NCI-H748 treated with DMSO at 0.1 percent for 48 hours (cell line): ENCODE measurements at places on chromosomes 5 and 9.

DNA sequence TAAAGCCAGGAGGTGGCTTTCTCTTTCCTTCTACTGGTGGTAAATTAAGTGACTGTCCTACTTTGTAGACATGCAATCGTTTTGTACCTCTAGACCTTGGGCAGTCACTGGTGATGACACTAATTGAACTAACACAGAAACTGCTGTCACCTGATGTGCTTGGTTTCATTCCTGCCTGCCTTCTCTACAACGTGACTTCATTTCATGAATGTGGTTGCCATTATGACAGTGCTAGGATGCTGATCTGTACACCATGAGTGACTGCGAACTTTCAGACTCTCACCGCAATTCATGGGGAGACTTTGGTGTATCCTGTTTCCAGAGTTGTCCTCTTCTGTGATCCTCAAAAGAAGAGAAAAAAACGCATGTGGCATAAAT lies 47.5 kb downstream of the UBE2QL1 start:
- DNase-seq = no peak

DNA sequence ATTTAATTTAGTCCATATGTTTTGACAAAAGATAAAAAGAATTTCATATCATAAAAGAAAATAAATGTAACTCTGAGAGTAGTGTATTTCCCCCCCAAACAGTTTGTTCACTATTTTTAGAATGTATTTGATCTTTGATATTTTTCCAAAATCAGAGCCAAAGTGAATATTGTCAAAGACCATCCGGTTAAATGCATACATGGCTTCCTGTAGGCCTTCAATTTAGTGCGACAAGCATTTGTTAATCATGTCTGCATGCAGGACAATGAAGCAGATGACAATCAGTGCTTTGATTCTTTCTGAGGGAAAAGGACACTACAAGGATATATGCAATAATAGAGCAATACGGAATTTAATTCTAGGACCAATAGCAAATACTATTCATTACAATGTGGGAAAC lies 79.8 kb downstream of the ACTBL2 start:
- no peak for DNase-seq

DNA sequence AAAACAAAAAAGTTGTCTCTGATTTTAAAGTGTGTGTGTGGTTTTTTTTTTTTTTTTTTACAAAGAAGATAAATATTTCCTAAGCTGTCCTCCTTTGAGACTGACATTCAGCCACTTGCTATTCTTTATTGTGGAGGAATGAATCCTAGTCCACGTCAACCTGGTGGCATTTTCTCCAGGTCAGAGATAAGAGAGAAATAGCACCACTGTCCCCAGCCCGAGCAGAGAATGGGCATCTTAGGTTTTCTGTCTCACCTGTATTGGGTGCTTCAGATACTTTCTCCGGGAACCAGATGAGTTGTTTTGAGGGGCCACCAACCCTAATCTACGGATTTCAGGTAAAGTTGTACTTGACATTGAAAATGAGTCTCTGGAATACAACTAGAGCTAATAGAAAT lies 1.4 kb downstream of the ITGA2 start:
- no peak for DNase-seq

DNA sequence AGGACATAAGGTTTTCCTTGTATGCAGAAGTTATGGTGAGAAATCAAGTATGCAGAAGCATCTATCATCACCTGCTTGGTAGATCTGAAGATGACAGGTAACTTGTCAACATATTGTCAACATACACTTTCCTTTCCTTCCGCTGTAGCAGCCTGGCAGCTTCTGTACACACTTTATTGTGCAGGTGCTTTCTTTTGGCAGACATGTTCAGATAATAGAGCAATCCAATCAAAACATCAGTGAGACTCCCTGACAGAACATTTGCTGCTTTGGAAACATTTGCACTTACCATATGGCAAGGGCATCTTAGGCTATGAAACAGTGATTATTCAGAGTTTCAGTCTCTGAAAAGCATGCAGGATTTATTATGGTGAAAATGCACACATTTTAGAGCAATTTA lies 161.1 kb upstream of the CDH12 start:
- DNase-seq = no peak

GRCh38 chr5:113379936-113380806 lies 54.6 kb downstream of the TSSK1B start:
- no peak for DNase-seq

GRCh38 chr9:20562051-20562450 lies 60.2 kb downstream of the MLLT3 start:
- DNase-seq = no peak

DNA sequence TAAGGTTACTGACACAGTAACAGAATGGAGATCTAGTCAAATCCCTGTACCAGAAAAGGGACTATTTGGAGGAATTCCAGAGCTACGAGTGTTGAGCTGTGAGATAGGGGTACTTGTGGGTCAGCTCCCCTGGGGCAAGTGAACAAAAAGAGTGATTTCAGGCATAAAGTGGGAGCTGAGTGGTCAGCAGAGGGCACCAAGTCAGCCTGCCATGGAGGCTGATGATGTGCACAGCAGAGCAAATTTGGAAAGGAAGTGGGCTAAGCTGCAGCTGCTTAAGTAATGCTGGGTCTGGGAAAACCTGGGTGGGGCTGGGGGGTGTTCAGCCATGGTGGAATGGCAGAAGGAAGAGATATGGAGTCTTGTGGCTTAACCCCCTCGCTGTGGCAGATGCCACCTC lies 327.9 kb downstream of the NTRK2 start:
- no peak for DNase-seq
